ENCODE measurements at places on chromosomes 3 and 15. TPM values are rescaled to one million over a fixed set of nuclear protein-coding genes. Genes with fewer than 3 reads are reported as not detected.

DNA sequence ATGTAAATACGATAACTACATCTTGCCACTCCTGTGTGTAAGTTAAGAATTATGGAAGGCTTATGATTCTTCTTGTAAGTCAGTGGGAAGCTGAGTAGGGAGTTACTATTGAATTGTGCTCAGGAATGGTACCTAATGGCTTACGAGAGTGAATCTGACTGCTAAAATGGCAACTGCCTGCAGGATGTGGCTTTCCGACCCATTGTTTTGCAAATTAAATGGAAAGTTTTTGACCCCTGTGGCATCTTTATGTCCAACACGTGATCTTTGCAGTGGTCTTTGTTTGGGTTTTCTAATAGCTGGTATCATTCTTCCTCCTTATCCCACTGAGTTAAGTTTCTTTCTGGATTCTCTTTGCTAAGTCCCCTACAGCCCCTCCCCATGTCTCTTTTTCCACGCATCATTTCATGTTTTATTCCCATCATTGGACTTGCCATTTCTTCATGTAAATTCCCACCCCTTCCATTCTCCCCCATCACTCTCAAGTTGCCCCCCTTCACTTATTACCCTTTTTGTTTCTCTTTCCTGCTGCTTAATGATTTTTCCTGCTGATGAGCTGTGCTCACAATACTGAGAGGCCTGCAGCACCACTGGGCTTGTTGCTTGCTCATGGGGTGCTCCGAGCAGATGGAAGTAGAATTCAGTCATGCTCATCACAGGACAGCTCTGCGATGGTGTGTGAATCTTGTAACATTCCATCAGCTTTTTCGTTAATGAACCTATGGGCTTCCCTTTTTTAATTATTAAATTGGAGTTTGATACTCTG is 428.2 kb upstream of the IL12A start:
- DNase-seq: no peak

DNA sequence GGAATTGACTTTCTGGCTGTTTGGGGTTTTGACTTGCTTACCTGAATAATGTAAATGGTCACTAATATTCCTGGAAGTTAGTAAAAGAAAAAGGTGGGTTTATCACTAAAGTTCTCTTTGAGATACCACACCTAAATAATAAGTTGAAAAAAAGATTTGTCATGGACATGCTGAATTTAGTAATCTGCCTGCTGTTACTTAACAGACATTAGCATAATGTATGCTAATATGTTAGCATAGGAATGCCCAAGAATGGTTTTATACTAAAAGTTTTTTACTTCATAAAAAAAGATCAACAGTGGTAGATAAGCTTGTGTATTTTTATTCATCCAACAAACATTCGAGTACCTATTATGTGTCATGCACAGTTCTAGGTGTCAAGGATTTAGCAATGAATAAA is 36.5 kb downstream of the GMPS start:
- no peak for DNase-seq

DNA sequence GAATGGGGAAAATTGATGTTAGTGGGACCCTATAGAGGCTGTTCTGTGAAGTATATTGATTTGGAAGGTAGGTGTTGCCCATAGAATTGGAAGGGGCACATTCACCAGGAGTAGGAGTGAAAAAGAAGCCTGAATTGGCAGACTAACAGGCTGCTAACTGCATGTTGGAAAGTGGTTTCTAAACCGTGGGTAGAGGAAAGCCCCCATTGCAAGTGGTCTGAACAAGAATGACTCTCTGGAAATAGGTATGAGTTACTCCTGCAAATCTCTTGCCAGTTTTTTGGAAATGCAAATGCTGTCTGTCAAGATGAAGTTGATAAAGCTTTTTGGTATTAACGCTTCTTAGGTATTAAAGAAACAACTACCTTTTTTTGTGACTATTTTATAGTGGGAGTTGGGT is 3.5 kb downstream of the UBE2E1 start:
- no peak for DNase-seq

DNA sequence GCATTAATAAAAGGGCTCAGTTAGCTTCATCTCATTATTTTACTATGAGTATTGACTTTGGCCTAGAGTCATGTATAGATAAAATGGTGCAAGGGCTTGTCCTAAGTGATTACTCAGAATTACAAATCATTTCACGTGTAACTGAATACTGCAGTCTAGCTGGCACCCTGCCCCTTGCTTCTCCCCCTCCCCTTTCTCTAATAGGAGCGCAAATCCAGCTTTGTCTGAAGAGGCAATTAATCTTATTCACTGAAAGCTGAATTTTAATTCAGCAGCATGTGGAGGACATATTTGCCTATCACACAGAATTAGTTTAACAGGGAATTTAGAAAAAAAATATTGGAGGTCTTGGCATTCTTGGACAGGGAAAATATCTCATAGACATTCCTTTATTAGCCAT is 412.1 kb upstream of the DPH6 start:
- DNase-seq: peak; percentile 4

- no peak for DNase-seq
Observed at GRCh38 chr3:175413926-175414325, 554.8 kb downstream of the NAALADL2 start.

- no peak for DNase-seq
Observed at GRCh38 chr3:101084404-101084803, 91.2 kb upstream of the ABI3BP start.

GRCh38 chr15:25090073-25090733 is 135.4 kb downstream of the SNRPN start:
- no peak for DNase-seq

- DNase-seq: peak; percentile 13
Observed at GRCh38 chr3:153350420-153350819, 188.4 kb downstream of the RAP2B start.

GRCh38 chr15:101478701-101479341 is 10.7 kb downstream of the PCSK6 start:
- no peak for DNase-seq

DNA sequence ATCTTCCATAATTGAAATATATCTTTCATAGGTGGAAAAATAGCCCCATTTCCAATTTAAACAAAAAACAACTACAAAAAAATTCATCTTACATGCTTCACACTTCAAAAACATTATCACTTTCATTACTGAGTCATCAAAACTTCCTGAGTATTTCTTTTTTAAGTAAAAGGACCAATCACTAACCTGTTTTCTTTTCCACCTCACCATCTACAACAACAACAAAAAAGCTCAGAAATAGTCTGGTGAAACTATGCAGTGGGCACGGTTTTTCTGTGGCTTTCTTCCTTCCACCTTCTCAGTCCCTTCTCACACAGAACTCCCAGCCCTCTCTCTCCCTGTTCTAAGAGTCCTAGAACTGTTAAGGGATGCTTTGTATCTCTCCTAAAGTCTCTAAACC is 20.3 kb upstream of the TNIK start:
- peak; percentile 18 for DNase-seq

DNA sequence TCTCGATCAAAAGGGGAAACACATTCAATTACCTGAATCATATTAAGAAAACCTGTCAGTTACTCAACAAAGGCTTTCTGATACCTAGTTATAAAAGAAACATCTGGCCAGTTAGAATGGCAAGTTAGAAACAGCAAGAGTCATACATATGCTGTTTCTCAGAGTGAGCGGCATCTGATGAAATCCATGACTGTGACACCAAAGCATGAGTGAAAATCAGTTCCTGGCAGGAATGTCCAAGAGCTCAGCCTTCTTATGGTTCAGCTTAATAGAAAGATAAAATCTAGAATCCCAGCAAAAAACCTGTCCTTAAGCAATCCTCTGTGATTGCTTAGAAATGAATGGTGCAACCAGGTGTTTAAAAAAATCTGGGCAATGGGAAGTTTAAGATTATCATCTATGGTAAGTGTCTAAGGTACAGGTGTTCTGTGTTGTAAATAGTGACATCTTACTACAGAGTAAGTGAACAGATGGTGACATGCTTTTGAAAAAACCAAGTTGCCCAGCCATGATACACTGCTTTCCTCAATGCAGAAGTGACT is 18.8 kb downstream of the B4GALT4 start:
- DNase-seq: no peak

DNA sequence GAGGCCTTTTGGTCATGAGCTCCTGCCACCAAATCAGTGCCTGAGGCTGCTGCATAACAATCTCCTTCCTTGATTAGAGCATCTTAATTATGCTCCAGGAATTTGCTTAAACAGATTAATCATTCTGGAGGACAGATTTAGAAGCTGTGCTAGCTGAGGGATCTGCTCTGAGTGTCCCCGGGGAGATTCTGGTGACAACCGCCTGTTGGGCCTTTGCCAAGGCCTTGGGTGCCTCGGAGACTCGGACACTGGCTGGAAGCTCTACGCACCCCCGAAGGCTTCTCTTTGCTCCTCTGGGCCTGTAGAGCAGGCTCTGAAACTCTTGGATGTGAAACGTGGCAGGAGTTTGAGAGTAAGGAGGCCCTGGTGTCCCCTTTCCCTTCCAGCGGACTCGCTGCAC is 264.1 kb downstream of the CD47 start:
- DNase-seq: no peak

DNA sequence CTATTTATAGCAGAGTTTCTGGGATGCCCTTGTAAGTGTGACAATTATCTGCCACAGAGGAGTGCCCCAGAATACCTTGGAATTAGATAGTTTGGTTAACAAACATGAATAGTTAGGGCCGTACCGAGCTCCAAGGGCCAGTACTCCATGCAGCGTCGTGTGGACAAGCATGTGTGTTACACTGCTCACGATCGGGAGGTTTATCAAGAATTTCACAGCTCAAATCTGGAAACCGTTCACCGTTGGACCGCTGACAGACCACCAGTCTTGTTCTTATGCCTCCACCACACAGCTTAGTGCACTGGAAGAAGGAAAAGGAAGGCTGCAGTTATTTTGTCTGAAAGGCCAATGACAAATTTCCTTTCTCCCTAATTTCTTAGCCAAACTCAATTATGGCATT is 93.7 kb downstream of the ADAMTS9 start:
- no peak for DNase-seq

DNA sequence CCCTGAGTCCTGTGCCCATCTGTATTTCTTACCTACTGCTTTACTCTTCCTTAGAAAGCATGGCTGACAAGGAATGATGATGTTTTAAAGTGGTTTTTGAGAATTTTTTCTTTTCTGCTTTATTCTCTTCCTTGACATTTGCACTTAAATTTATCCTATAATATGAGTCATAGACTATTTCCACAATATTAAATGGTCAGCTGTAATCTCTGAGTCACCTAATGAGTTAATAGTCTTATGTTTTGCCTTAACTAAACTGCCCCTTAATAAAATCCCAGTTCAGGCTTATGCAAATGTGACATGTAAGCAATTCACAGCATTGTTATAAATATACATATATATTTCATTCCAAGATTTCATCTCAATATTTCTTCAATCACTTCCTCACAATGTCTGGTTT is 23.8 kb downstream of the MEIS2 start:
- DNase-seq: no peak

GRCh38 chr3:52281981-52282801 is 3.7 kb upstream of the WDR82 start:
- peak; percentile 63 for DNase-seq

The PPARG gene
- total RNA-seq: 58.3 TPM

The CSTA gene
- not detected for total RNA-seq

The FBXW12 gene
- not detected for total RNA-seq

Data from Caki2 (cell line).